ENCODE measurements at places on chromosomes 4 and X.

GRCh38 chrX:50691820-50692219 lies 122.2 kb downstream of the SHROOM4 start:
- DNase-seq = peak; percentile 24

DNA sequence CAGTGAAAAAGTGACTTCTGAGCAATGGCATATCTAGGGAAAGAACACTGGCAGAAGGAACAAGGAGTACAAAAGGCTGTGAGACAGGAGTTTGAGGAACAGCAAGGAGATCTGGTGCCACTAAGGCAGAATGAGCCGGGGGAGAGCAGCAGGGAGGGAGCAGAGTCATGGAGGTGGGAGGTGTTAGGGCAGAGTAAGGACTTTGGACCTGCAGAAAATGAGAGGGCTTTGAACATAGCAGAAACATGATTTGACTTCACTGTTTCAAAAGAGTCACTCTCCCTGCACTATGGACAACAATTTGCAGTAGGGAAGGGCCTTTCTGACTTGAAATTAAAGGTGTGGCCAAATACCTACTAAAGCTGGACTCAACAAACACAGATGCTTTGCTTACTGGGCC lies 356.2 kb downstream of the ADGRL3 start:
- no peak for DNase-seq

DNA sequence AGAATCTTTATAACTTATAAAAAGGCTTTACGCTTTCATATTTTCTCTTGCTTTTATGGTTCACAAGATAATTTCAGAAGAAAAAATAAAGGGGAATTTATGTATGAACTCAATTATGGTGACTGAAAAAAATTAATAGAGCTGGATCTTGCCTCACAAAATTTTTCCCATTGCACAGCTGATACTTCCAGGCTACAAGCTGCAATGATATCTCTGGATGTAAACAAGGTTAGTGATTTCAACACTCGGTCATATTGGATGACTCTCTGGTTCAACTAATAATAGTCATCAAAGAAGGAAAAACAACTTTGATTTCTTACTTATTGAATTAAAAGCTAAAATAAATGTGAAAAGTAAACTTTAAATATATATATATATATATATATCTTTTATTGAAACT lies 868.0 kb downstream of the FAT4 start:
- no peak for DNase-seq

GRCh38 chrX:46366381-46367207 lies 178.6 kb downstream of the ZNF674 start:
- DNase-seq = no peak

DNA sequence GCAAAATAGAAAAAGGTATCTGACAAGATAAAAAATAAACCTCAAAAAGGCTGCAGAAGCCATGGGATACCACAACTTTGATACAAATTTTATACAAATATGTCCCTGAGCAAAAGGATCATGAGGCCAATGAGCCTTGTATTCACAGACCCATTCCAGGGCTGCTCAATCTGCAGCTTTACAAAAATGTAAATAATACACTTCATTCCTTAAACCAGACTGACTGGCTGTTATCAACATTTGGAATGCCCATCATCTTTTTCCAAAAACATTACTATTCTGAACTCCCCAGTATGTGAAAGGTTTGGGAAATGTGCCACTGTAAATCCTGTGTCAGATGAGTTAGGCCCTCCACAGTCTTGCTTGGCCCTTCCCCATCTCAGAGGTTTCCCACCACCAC lies 25.5 kb downstream of the SCARB2 start:
- no peak for DNase-seq

- DNase-seq = no peak
These were observed 113.0 kb upstream of the EDNRA start for GRCh38 chr4:147367891-147368290.

DNA sequence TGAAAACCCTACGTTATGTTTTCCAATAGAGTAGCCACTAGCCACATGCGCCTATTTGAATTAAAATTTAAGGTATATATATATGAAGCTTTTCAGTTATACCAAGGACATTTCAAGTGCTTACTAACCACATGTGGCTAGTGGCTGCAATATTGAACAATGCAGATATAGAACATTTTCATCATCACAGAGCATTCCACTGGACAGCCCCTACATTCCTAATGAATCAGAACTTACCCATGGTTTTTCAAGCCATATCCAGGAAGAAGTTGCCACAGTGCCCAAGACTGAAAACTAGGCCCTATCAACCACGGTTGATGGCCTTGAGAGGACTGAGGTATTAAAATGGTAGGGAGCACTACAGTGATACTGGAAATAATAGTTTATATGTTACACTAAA lies 29.7 kb downstream of the NEK1 start:
- no peak for DNase-seq

DNA sequence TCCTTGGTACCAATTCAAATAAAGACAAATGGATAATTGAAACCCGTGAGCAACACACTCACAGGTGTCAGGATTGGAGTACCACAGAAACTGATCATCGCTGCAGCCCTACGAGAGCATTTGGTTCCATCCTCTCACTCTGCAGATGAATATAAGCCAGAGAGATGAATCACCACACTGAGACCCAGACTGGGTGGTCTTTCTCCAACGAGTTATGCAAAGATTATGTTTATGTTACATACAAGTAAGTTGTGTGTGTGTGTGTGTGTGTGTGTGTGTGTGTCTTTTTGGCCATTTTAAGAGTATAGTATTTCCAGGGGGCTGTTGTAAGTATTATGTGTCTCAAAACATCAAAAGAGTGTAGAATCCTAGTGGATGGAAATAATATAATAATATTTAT lies 329.5 kb upstream of the ZFP42 start:
- DNase-seq = no peak

GRCh38 chr4:103895876-103896465 lies 176.2 kb upstream of the TACR3 start:
- DNase-seq = no peak

DNA sequence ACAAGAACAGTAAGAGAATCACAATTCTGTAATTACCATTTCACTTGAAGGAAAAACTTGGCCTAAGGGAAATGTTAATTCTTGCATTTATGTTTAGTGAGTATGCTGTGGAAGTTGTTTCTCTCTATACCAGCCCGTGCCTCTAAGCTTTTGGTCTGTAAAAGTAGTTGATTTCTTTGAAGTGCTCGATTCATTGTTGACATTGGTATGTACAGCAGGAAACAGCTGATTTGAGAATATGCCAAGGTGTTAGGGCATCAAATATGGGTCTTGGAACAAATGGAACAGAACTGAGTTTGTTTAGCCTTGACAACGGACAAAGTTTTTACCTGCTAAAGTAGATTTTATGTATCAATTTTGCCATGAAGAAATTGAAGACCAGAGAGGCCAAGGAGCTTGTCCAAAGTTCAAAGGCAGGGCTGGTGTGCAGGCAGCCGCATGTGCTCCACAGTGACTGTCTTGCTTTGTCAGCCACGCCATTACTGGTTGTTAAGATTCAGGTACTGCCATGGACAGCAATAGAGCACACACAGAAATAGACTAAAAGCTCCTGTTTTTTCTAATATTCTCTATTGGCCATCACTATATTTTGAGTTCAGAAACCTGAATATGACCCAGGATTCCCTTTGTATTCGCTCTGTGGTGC lies 75.5 kb upstream of the TLR3 start:
- DNase-seq = no peak

DNA sequence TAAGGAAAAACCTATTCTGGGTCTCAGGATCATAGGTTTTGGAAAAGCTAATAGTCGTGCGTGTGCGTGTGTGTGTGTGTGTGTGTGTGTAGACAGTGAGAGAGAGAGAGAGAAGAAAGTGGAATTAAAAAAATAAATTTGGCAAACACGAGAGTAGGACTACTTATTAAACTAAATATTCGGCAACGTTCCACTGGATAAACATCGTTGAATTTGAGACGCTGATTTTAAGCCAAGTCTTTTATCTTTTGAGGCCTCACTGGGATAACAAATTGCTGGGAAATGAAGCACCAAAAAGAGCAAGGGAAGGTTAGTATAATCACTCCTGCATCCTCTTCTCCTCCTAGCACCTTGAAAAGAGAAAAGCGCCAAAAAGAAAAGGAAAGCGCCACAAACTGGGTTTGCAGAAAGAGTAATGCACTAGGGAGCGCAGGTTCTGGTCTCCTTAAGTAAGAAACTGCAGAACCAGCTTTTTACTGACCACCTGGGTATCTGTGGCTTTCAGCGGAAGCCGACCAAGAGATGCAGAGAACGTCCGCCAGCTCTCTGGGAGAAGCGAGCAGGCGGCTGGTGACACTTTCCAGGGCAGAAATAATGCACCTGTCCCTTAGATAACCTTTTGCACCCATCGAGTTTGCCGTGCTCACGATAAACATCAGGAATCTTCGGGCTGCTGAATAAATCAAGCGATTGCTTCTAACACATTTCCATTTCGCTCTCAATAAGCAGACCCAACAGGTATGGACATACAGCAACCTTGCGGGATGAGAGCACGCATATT lies 3.4 kb downstream of the ATOH1 start:
- no peak for DNase-seq

DNA sequence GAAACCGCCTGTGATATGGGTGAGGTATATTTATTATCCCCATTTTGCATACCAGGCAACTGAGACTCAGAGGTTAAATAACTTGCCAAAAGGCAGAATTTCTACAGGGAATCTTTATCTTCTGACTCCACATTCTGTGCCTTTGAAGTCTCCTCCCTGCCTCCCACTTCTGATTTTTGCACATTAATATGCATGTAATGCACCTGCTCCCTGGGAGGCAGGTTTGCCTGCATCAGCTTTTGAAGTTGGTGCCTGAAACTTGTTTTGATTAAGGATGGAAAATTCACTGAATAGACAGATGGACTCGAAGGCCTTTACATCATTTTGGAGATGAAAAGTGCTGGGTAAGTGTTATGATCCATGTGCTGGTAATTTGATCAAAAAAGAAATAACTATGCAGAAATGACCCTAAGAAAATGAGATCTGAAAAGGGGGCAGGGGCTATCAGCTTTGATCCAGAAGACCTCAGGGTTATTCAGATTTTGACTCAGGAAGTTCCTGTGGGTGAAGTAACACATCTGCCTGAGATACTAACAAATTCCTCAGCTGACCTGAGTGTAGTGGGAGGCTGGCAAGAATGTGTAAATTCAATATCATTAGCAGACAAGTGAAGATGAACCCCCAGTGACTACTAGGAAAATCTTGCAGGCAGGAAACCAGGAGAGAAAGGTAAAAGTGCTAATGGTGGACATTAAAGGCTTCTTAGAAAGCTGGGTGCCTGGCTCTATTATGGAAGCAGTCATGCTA lies 167.5 kb upstream of the BOD1L1 start:
- no peak for DNase-seq
